Epithelial cell of esophagus (primary cell): ENCODE measurements at places on chromosomes 4 and X.

- DNase-seq: no peak
Observed at GRCh38 chr4:140018931-140019618, 134.9 kb downstream of the MAML3 start.

DNA sequence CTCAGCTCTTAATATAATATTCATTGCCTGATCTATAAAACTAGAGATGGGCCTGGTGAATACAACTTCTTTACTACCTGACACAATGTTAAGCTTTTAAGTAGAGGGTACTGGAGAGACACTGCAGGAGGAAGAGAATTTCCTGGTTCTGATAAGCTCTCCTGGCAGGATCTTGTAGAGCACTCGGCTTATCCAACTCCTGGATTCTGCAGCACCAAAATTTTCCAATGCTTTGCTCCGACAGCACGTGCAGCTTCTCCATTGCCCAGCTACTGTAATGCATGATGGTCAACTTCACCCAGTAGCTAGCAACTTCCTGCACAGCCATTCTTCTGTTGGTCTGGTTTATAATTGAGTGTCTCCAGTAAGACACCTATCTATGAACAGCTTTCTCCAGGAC lies 686.2 kb upstream of the BOD1L1 start:
- no peak for DNase-seq

DNA sequence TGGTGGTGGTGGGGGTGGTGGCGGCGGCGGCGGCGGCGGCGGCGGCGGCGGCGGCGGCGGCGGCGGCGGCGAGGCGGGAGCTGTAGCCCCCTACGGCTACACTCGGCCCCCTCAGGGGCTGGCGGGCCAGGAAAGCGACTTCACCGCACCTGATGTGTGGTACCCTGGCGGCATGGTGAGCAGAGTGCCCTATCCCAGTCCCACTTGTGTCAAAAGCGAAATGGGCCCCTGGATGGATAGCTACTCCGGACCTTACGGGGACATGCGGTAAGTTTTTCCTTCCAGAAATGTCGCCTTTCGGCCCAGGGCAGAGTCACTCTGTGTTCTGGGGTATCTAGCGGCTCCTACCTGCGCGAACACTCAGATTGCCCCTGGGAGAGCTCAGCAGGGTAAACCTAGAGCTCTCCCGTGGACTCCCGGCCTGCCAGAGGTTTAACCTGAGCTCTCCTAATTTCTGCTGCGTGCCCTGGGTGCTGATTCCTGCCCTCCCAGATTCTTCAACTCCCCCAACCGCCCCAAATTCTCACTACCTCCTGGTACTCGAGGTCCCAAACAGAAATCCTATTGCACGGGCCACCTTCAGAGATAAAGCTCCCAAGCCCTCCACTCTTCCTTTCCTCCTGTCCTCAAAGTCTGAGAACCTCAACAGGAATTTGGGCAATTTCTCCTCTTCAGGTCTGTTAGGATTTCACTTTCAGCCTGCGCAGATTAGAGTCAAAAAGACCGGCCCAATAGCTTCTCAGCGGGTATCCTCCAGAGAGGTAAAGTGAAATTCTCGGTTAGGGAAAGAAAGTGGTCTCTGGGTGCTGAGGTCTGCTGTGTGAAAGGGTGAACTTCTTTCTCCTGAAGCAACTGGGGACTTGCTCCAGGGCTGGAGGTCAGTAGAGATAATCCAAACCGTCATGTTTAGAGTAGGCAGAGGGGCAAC lies 2.9 kb downstream of the AR start:
- no peak for DNase-seq

- DNase-seq: no peak
Observed at GRCh38 chr4:73221734-73222133, 36.9 kb downstream of the ANKRD17 start.

- peak; percentile 94 for DNase-seq
Observed at GRCh38 chrX:82813671-82814078, 694.4 kb upstream of the POU3F4 start.

- no peak for DNase-seq
Observed at GRCh38 chrX:44489515-44489914, 53.1 kb downstream of the FUNDC1 start.

- no peak for DNase-seq
Observed at GRCh38 chrX:112137276-112137675, 54.7 kb upstream of the TRPC5 start.

DNA sequence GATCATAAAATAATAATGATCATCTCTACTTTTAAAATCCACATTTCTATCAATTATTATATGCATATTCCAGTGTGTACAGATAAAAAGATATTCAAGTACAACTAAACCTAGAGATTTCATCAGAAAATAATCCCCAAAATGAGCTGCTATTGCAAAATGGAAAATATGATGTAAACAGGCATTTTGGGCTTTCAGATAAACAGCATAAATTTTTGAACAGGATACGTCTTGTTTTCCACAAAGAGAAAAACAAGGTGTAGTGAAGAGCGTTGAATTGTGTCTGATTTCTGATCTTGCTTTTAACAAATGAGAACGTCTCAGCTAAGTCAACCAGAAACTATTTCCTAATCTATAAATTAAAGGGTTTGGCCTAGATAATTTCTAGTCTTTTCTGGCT lies 349.6 kb upstream of the FTHL17 start:
- no peak for DNase-seq

- peak; percentile 49 for DNase-seq
Observed at GRCh38 chr4:93788712-93789111, 39.8 kb upstream of the ATOH1 start.

DNA sequence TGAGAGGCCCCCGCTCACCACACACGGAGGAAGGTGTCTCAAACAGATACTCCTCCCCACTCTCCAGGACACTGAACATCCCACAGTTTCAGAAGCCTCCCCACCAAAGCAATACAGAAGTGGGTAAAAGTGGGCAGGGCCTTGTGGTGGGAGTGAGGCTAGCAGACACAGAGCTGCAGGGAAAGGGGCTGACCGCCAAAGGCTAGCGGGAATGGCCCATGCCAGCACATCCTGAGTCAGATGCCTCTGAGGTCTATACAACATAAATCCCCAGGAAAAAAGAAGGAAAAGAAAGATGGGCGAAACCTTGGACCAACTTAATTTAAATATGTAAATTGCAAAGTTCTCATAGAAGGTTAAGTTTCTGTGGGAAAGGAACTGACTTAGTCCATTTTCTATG lies 21.9 kb upstream of the ARHGAP10 start:
- peak; percentile 27 for DNase-seq

DNA sequence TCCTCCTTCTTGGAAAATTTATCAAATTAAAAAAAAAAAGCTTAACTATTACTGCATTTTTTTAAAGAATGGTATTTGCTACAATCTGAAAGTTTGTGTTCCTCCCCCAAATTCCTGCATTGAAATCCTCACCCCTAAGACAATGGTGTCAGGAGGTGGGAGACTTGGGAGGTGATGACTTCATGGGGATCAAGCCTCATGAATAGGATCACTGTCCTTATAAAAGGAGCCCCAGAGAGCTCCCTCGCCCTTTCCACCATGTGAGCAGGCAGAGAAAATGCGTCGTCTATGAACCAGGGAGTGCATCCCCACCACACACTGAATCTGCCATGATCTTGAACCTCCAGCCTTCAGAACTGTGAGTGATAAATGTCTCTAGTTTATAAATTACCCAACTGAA lies 38.0 kb downstream of the DHRSX start:
- no peak for DNase-seq

- no peak for DNase-seq
Observed at GRCh38 chr4:14807856-14808255, 194.4 kb upstream of the CPEB2 start.

- no peak for DNase-seq
Observed at GRCh38 chr4:40363945-40364344, 28.8 kb downstream of the CHRNA9 start.

DNA sequence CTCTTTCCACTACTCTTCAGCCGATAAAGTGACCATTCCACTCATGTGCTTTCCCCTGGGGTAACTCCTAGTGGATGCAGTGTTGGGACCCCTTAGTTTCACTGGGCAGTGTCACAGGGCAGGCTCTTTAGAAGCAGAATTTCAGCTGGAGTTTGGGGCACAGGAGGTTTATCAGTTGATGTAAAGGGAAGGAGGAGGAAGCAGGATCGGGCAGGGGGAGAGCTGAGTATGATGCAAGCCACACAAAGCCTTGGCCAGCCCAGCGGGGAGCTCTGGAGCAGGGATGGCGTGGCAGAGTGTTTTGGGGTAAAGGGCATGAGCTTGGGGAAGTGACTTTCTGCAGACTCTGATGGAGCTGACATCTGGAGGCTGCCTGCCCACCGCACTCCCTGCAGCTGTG lies 19.3 kb downstream of the WDR13 start:
- no peak for DNase-seq

DNA sequence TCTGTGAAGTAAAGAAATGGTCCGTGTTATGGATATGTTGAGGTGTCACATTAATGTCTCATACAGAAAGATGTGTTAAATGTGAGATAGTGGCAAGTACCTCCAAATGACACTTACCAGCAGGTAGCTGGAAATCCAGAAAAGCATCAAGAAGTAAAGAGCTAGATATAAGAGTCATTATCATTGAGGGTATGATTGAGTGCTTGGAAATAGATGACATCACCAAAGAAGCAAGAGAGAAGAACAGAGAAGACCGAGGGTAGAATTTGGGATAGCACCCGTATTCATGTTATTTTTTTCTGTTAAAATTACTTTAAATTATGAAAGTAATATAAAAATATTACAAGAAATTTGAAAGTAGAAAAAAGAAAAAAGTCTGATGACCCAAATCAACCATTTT lies 15.7 kb upstream of the EDA start:
- DNase-seq: no peak

- no peak for DNase-seq
Observed at GRCh38 chr4:115660465-115660864, 547.0 kb upstream of the NDST4 start.

GRCh38 chr4:30002341-30002740 lies 717.8 kb upstream of the PCDH7 start:
- no peak for DNase-seq

- DNase-seq: peak; percentile 32
Observed at GRCh38 chr4:144360146-144360793, 219.8 kb upstream of the GYPA start.

DNA sequence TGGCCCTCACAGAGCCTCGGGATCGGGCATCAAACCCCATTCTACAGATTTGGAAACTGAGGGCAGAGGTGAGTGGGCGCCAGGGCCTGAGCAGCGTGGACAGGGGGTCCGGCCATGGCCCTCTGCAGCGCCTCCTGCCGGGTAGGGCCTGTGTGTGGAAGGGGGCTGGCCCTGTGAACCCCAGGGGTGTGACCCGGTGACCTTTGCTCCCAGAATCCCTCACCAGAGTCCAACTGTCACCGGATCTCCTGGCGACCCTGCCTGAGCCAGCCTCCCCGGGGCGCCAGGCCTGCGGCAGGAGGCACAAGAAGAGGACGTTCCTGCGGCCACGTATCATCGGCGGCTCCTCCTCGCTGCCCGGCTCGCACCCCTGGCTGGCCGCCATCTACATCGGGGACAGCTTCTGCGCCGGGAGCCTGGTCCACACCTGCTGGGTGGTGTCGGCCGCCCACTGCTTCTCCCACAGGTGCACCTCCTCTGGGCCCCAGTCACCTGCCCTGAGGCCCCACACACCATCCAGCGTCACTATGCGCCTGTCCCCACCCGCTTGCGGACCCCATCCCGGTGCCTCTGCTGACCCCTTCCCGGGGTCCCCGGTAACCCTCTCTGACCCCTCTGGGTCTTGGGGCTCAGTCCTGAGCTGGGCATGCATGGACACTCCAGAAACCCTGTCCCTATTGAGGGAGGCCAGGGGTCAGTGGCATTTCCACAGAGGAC lies 4.2 kb downstream of the HGFAC start:
- no peak for DNase-seq

- DNase-seq: no peak
Observed at GRCh38 chrX:29348288-29348687, 761.0 kb downstream of the IL1RAPL1 start.

GRCh38 chrX:13694359-13694758 lies 5.4 kb downstream of the RAB9A start:
- DNase-seq: no peak

GRCh38 chrX:101203761-101204351 lies 15.7 kb upstream of the DRP2 start:
- DNase-seq: no peak

DNA sequence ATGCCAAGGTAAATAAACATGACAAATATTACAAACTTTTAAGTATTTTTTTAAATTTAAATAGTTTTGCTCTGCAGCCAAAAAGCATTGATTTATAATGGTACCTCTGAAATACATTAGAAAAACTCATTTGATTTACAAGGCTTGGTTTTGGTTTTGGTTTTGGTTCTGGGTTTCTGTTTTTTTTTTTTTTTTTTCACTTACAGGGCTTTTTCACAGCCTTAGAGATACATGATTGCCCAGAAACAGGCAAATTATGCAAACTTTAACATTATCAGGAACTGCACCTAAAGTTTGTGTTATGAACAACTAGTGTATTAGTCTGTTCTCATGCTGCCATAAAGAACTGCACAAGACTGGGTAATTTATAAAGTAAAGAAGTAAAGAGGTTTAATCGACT lies 196.4 kb upstream of the DDX53 start:
- DNase-seq: no peak

DNA sequence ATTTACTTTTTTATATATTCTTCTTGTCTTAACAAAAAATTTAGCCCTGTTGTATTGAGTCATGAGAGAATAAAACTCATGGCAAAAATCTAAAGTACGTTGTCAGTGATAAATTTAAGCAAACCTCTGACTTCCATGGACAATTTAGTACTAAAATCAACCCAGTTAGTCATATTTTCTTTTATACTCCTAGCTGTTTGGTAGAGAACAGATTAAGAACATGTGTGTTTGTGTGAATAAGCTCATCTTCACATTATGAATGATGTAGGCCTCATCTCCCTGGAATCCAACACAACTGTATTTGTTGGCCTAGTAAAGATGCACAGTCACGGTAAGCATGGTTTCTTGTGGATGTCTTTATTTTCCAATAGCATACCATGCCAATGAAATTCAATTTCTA lies 40.8 kb upstream of the FAM47B start:
- no peak for DNase-seq

DNA sequence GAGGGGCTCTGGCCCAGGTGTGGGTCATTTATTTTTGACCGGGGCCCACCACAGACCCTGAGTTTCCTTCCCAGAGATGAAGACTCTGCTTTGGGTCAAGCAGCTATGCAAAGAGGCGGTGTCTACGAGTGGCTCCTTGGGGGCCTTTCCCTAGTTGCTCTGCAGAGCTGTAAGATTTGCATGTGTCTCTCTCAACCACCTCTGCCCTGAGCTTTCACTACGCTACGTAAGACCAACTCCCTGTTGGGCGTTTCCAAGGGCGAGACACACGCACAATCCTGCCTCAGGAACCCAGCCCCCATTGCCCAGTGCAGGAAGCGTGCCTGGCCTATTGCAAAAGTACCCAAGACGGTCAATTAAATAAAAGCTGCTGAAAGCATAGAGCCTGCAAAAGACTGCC lies 10.0 kb upstream of the ANOS1 start:
- no peak for DNase-seq

GRCh38 chrX:154021131-154021611 lies 1.5 kb upstream of the IRAK1 start:
- peak; percentile 38 for DNase-seq
